ENCODE measurements at places on chromosomes 4 and X.

DNA sequence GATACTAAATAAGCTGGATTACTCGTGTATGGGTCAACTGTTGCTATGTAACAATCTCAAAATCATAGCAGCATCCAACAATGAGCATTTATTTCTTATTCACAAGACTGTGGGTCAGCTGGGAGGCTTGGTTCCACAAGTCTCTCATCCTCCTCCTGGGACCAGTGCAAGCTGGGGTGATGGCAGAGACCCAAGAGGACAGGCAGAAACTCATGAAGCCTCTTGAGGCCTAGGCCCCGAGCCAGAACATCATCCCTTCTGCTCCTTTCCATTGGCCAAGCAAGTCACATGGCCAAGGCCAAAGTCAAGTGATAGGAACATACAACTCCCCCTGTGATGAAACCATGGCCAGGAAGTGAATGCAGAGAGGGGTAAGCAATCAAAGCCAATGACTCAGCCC lies 422.1 kb downstream of the BCOR start:
- DNase-seq: no peak

- DNase-seq: no peak
These were observed 123.5 kb downstream of the ZNF827 start for GRCh38 chr4:145815027-145815612.

DNA sequence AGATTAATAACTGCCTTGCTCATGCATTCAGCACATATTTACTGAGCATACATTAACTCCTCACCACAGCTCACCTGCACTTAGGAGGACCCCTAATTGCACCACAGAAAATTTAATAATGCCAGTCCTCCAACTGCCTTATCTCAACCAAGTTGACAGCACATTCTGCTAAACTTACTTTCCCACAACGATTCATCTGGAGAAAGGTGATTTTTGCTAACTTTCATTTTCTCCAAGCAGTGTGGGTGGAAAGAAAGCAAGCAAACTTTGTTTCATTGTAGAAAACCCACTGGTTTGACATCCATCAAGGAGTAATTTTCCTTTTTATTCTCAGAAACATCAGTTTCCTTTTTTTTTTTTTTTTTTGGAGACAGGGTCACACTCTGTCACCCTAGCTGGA lies 49.1 kb downstream of the RASGEF1B start:
- no peak for DNase-seq

DNA sequence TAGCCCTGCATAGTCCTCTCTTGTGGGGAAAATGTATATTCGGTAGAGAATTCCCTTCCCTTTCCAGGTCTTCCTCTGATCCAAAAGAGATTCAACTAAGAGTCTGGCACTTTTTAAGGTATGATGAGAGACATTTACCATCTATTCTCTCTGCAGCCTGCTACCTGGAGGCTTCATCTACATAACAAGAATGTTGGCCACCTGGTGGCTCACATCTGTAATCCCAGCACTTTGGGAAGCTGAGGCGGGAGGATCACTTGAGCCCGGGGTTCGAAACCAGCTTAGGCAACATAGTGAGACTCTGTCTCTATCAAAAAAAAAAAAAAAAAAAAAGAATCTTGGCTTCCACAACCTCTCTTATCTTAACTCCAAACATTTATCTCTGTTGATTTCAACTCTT lies 40.4 kb upstream of the NOCT start:
- no peak for DNase-seq

DNA sequence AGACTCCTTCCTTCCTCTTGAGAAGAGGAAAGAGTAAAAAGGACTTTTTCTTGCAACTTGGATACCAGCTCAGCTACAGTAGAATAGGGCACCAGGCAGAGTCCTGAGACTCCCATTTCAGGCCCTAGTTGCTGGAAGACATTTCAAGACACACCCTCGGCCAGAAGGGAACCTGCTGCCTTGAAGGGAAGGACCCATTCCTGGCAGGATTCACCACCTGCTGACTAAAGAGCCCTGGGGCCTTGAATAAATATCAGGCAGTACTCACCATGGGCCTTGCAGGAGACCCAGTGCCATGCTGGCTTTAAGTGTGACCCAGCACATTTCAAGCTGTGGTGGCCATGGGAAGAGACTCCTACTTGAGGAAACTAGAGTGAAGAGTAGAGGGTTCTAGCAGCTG lies 317.6 kb downstream of the DKK2 start:
- no peak for DNase-seq

- DNase-seq: no peak
These were observed 36.2 kb downstream of the EGFL6 start for GRCh38 chrX:13605611-13606010.

- no peak for DNase-seq
These were observed 4.6 kb upstream of the GPR34 start for GRCh38 chrX:41684138-41684537.

GRCh38 chrX:149032449-149032848 lies 472.7 kb downstream of the IDS start:
- DNase-seq: no peak

DNA sequence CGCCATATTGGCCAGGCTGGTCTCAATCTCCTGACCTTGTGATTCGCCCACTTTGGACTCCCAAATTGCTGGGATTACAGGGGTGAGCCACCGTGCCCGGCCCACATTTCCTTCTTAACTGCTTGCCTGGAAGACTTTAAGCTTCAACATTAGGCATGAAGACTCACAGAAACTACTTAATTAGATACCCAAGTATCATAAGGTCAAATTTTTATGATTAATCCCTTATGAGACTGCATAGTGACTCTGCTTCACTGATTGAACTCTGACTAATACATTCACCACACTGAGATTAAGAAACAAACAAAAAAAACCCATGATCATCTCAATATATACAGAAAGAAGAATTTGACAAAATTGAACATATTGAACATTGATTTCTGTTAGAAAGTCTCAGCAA lies 87.4 kb upstream of the KCTD8 start:
- no peak for DNase-seq

DNA sequence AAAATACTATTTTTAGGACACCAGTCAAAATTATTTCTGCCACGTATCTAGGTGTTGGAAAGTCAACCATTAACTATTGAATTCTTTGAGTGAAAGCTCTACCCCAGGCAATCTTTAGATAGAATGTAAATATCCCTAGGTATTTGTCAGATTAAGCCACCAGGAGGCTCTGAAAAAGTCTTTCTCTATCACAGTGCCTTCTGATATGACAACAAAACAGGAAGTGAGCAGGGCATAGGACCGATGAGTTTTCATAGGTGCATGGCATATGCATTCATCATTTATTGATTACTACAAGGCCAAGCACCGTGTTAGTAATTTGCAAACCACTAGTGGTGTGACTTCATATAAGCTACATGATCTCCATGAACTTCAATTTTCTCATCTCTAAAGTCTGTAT lies 333.6 kb upstream of the F9 start:
- no peak for DNase-seq

DNA sequence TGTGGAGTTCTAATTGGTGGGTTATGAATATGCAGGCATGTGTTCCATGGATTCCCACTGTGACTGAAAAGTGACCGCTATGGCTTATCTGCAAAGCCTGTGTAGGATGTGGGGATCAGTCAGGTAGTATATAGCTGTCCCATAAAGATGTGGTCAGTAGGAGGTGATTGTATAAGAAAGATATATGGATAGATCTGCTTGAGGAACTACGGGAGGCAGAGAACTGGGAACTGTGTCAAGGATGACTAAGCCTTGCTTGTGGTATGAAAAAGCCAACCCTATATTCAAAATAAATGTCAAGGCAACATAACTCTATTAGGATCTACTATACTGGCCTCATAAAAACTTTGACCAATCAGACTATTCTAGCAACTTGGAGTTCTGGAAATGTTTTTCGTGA lies 185.2 kb downstream of the KLHL4 start:
- DNase-seq: no peak

DNA sequence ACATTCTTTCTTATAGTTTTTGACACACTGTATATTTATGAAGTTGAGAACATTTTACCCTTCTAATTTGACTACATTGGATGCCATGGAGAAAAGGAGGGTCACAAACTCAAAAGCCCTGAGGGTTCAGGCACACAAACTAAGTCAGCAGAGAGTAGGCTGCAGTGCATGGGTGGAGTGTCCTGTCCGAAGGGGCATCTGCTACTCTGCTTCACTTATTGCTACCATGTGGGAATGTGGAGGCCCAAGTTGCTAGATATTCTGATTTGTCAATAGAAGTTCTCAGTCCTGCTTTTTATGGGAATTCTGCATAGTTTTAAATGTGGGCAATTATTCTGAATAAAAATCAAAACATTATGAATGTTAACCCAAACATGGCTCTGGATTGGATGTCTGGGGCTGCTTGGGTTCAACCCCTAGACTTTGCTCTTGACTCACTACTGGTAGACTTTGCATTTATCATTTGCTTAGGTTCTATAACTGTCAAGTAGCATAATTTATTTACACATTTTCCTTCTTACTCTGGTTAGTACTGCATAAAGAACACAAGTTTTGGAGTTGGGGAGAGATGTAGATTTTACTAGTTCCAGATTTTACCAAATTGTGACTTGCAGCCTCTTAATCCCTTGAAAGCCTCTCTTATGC lies 255.1 kb downstream of the SPRY1 start:
- DNase-seq: no peak

DNA sequence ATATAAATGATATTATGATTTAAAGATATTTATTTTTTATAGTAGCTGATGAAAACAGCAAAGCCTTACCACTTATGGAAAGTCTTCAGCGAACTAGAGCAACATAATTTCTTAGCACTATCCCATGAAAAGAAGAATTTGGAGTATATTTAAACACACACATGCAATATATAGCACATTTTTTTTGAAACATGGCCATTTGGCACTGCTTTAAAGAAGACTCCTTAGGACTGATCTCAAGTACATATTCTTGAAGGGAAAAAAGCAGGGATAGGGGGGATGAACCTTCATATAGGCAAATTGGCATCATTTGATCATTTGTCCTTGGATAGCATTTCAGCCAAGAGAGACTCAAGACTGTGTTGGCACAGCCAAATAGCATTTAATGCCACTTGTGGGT lies 193.3 kb downstream of the ANKRD50 start:
- no peak for DNase-seq

GRCh38 chr4:102817021-102817605 lies 10.2 kb downstream of the UBE2D3 start:
- no peak for DNase-seq

DNA sequence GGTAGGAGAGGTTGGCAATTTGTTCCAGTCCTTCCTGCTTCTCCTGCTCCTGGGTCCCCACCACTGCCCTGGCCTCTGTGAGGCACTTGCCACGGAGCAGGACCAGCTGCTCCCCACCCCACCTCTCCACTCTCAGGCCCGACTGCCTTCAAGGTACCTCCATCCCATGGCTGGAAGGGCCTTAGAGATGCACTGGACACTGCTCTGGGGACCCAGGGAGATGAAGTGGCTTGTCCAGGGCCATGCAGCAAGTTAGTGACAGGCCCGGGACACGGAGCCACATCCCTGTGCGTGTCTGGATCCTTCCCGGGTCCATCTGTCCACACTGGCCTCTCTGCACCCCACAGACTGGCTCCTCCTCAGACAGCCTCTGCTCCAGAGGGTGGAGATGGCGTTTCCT lies 105.3 kb downstream of the CPZ start:
- DNase-seq: no peak

DNA sequence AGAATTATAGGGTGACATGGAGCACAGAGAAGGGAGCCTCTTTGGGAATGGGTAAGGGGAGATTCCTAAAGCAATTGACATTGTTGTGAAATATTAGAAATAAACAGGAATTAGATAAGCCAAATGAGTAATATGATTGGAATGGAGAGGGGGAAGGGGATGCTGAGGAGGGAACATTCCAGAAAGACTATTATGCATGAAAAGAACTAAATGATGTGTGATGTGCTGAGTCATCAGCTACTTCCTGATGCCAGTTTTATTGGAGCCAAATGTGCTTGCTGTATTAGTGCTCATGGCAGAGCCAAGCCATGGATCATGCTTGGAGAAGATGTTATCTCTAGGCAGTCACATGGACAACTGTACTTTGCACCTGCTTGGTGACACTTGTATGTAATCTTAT lies 189.0 kb upstream of the HCCS start:
- DNase-seq: no peak

DNA sequence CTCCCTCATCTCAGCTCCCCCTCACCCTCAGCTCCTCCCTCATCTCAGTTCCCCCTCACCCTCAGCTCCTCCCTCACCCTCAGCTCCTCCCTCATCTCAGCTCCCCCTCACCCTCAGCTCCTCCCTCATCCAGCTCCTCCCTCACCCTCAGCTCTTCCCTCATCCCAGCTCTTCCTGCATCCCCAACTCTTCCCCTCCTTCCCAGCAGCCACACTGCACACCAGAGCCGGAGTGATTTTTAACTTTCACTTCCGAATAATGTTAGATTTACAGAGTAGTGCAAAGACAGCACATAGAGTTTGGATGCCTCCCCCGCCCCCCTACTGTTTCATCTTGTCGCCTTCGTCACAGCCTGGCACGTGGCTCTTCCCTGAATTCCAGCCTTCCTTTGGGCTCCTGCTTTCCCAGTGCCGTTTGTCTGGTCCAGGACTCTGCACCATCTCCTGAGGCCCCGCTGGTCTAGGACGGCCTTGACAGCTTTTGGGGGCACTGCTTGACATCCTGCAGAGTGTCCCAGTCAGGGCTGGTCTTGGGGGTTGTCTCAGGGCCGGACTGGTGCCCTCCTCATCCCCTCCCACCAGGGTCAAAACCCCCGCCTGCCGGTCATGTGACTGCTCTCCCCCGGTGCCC lies 110.2 kb downstream of the FAM53A start:
- DNase-seq: no peak

GRCh38 chrX:139831017-139831416 lies 101.8 kb downstream of the ATP11C start:
- DNase-seq: no peak

DNA sequence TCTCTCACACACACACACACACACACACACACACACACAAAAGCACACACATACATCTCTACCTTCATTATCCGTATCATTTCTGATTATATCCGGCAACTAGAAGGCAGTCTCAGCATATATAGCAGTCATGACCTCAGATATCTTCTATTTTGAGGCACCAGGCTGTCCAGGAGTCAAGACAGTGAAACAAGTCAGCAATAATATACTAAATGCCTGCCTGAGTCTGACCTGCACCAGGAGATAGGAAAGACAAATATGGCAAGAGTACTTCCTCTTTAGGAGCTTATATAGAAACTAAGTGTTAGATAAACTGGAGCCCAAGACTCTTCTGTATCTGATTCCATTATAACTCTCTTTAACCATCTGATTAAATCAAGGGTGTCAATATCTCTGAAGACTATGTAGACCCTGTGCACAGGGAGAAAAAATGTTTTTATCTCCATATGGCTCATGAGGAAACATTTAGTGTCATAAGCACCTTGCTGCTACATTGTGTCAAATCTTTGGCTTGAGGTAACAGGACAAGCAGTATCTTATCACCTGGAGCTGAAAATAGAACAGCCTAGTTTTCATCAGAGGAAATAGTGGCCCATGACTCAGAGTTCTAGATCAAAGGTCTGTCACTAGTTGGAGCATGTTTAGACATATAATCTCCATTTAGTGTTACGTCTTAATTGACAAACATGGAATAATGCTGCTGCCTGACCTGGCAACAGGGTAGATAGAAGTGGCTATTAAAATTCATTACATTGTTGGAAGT lies 27.0 kb upstream of the FAM47B start:
- DNase-seq: no peak
